ENCODE measurements at places on chromosomes 7 and 10. TPM values are rescaled to one million over a fixed set of nuclear protein-coding genes. Genes with fewer than 3 reads are reported as not detected.

GRCh38 chr10:30999070-30999712 is 32.5 kb downstream of the ZNF438 start:
- no peak for DNase-seq

GRCh38 chr7:128446306-128446705 is 9.4 kb upstream of the HILPDA start:
- DNase-seq: no peak

DNA sequence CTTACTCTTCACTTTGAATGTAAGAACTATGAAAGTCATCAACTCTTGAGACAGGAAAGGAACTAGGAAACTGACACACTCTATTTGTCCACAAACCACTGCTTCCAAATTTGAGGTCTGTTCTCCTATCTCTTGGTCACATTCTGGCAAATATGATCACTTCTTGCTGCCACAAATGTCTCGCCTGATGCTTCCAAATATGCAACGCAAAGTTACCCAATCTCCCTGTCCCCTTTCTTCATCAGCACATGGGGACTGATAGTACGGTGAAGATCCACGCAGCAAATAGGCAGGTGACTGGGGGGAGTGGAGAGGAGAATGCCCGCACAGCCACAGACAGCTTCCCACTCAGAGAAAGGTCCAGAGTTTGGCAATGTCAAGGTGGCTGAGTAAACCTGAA is 92.6 kb upstream of the TCF7L2 start:
- no peak for DNase-seq

- no peak for DNase-seq
Observed at GRCh38 chr10:71529207-71529827, 132.6 kb downstream of the CDH23 start.

- no peak for DNase-seq
Observed at GRCh38 chr10:117345143-117345542, 30.1 kb downstream of the PDZD8 start.

Gene PWWP2B
- total RNA-seq: 10.1 TPM

GRCh38 chr7:155284496-155285274 is 13.0 kb upstream of the INSIG1 start:
- no peak for DNase-seq

DNA sequence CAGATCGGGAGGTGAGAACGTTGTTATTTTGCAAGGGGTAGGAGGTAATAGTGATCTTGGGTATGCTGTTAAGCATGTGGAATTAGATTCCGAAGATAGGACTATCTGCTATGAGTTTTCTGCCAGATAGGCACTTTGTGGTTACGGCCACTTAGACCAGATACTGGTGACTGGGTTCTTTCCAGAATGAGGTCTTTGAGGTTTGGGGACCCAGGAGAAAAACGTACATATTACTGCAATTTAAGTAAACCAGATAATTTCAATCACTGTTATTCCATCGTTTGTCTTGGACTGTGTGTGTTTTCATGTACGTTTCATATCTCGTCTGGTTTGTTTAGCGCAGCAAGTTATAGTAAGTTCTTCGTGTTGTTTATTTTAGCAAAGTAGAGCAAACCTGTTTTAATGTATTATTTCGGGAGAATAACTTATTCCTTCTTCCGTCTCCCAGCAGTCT is 312 bp downstream of the ARL4A start:
- no peak for DNase-seq

- DNase-seq: no peak
Observed at GRCh38 chr7:33823913-33824312, 81.4 kb upstream of the BMPER start.

Gene TRPV6
- not detected for total RNA-seq

GRCh38 chr7:101957744-101958525 is 140.5 kb downstream of the CUX1 start:
- no peak for DNase-seq

Gene PIP
- total RNA-seq: not detected

Gene SPDYE16
- 0.26 TPM for total RNA-seq

DNA sequence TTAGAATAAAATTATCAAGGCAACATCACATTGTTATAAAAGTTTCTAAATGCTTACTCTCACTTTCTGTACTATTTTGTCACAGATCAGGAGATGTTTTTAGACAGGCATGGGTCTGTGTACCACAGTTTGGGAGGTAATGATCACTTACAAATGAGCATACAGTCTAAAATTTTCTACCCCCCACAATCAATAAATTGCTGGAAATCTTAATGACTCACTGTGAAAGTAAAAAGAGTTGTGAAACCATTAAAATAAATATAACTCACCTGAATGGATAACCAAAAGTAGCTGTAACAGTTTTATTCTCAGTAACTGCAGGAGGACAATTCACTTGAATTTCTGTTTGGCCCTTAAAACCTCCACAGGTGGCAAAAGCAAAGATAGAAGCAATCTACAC is 13.2 kb downstream of the SYPL1 start:
- DNase-seq: no peak

All from right cardiac atrium (tissue), 5 donors.